ENCODE measurements at places on chromosomes 3 and 15. TPM values are rescaled to one million over a fixed set of nuclear protein-coding genes. Genes with fewer than 3 reads are reported as not detected.

FBXO40 gene
- total RNA-seq = 0.08 TPM

RTP3 gene
- total RNA-seq = not detected

RPL4 gene
- 3,590 TPM for total RNA-seq

LRRC2 gene
- 0.26 TPM for total RNA-seq

ANKRD34C gene
- total RNA-seq = 0.14 TPM

DNA sequence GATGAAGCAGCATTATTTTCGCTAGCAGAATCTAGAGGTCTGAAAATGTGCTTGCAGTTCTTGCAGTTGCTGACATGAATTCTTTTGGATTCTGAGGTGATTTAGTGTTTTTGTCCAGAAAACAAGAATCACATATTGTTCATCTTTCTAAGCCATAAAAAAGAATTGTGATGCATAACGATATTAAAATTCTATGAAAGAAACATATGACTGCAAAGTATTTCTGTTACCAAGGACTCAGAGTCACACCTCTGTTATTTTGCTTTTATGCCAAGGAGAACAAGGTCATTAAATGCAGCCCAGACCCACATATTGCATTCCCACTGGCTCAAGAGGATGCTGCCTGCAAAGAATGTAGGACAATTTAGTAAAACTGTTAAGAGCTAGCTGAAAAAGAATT lies 299.8 kb upstream of the GPR149 start:
- ATAC-seq = no peak

DNA sequence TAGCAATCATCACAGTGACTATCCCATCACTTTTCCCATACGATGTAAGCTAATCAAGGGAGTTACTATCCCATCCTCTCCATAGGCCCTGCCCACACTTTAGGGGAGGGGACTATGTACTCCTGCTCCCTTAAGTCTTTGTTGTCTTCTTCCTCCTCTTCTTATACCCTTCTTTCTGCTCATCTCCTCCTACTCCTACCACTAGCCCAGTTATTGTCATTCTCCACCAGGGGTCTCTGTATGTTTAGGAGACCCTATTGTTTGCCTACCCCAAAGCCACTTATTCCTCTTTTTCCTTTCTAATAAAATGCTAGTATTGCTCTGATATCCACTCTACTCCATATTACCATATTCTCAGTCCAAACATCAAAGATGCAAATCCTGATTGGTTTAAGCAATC lies 27.8 kb downstream of the STAC start:
- ATAC-seq = no peak

- ATAC-seq = no peak
Observed at GRCh38 chr3:101828276-101828675, 21.0 kb upstream of the NFKBIZ start.

GRCh38 chr15:79090487-79091203 lies at the start of gene RASGRF1:
Gene RASGRF1 (minus strand): TSS chr15:79090780. CDS start chr15:79090498, 282 bp downstream.
- peak; percentile 73 for ATAC-seq

- ATAC-seq = no peak
Observed at GRCh38 chr3:112644453-112644852, 3.5 kb upstream of the CCDC80 start.

DNA sequence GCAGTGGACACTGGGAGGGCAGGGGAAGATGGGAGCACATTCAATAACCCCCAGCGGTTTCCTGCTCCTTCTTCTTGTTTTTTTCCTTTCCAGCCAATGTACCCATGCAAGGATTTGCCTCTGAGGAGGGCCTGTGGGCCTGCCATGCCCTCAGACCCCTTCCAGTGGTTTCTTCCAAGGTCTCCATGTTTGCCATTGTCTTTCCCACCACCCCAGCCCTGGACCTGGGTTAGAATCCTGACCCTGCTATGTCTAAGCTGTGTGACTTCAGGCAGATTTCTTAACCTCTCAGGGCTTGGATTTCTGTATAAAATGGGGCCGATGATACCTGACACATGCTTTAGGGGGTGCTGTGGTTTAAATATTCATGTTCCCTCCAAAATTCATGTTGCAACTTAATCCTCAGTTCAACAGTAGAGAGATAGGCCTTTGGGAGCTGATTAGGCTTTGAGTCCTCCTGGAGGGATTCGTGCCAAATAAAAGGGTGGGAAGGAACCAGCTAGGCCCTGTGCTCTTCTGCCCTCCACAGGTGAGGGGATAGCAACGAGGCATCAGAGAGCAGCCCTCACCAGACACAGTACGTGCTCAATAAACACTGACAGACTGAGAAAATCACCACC lies 46.3 kb upstream of the FLNB start:
- ATAC-seq = peak; percentile 9

DNA sequence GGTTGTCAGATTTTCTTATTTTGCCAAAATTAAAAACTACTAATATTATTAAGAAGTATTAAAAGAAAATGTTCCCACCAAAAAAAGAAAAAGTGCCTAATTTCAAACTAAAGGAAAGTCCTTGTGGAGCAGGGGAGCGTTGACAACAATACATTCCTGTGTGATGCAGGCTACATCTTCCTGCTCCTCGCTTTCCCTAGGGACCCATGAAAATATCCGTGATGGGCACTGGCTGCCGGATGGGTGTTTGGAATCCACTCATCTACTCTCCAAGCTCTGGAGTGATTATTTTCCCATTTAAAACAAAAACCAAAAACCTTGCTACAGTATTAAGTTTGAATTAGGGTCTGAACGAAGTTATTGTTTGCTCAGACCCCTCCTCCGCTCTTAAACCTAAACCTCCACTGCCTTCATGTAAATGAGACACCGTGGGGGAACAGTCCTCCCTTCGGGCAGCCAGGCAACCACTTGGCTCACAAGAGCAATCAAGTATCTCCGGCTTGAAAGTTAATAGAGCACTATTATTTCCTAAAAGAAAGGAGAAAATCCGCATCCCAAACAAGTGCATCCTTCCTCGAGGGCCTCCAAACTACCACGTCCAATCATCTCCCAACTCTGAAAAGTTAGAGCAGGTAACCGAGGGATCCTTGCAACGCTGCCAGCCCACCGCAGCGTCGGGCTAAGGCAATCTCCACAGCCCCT lies 1.5 kb downstream of the ITGB5 start:
- ATAC-seq = no peak

GRCh38 chr3:70840106-70840870 lies 527.9 kb upstream of the MDFIC2 start:
- ATAC-seq = no peak

DNA sequence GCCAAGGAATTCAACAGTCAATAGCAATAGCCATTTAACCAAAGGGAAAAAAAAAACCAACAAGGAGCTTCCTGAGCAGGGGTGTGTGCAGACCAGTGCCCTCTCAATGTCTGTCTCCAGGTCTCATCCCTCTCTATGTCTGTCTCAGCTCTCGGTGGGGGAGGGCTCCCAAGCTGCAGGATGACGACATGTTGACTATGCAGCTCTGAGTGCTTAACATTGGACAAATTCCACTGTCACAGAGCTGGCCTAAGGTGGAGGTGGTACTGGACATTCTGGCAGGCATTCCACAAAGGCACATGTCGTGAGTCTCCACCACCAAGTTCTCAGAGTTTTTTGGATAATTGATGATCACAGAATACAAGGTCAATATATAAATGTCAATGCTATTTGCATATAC lies 2.0 kb upstream of the CAPN7 start:
- ATAC-seq = no peak

GRCh38 chr3:35616346-35616745 lies 23.0 kb upstream of the ARPP21 start:
- ATAC-seq = peak; percentile 43

DNA sequence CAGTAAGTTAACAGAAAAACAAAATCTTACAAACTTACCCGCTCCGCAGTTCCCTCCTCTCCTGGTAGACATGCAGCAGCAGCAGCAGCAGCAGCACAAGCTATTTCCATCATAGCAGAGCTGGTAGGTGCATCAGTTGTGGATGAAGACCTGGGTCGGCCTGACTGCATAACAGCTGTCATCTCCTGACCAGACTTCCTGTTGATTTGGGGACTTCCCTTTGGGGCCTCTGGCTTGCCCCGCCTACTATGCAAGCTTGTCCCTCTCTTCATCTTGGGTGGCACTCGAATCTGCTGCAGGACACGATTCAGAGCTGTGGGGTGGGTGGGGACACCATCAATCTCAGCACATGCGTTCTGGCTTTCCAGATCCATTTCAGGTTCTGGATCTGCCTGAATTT lies 65.7 kb downstream of the TMCC1 start:
- no peak for ATAC-seq

DNA sequence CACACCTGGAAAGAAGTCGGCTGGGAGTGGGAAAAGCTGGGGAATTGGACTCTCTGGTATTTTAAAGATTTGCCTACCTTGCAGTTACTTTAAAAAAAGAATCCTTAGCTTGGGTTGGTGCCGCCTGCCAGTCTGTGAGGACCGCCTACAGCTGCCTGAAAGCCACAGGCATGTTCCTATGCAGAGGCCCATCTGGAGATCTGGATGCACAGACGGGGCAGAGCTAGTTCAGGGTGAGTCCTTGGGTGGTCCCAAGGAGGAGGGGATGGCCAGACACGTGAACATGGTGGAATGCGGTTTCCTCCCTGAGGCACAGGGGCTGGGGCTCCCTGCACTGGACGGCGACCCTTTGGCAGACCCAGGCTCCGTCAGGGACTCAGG lies 113.2 kb upstream of the IQSEC1 start:
- ATAC-seq = no peak

DNA sequence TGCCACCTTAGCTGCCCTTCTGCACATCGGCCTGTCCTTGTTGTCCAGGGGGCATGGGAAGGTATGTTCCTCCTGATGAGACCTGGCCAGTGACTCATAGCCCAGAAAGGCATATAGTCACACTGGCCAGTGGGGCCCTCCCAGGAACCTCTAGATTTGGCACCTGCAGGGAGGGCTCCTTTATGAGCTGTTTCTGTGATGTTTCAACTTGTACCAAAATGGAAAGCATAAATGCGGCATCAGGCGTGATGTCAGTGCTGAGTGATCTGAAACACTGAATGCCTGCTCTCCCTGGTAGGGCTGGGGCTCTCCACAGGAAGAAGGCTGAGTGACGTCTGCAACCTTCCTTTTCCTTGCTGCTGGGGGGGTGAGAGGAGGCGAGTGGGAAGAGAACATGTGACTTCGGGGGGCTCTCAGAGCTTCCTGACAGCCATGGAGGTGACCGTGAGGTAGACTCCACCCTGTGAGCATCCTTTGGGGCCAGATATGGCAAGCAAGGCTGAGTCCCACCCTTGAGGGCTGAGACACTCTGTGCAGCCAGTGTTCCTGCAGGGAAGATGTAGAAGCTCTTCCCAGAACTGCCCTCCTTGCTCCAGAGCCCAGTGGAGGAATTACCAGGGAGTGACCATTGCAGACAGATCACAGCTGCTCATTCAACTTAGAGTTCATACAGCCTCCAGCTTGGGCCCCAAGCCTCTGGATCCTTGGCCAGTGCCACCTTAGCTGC lies 37.1 kb upstream of the APEH start:
- no peak for ATAC-seq

- peak; percentile 88 for ATAC-seq
Observed at GRCh38 chr3:45509038-45509767, 85.3 kb upstream of the LIMD1 start.

- peak; percentile 84 for ATAC-seq
Observed at GRCh38 chr3:12954891-12955650, 113.7 kb upstream of the RPL32 start.

- peak; percentile 16 for ATAC-seq
Observed at GRCh38 chr15:63135804-63136203, 14.1 kb downstream of the LACTB start.

GRCh38 chr3:7512048-7512447 lies 651.1 kb downstream of the GRM7 start:
- no peak for ATAC-seq

DNA sequence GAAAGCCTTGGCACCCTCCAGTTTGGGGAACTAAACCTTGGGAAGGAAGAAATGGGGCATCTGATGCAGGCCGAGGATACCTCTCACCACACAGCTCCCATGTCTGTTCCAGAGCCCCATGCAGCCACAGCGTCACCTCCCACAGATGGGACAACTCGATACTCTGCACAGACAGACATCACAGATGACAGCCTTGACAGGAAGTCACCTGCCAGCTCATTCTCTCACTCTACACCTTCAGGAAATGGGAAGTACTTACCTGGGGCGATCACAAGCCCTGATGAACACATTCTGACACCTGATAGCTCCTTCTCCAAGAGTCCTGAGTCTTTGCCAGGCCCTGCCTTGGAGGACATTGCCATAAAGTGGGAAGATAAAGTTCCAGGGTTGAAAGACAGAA lies 7.7 kb downstream of the MAP1A start:
- no peak for ATAC-seq
